Stimulated activated CD4-positive, alpha-beta T cell treated with anti-CD3 and anti-CD28 coated beads, Interleukin-2, amount 100 ng/mL, for 24 hours (primary cell): ENCODE measurements at places on chromosomes 2 and 18.

GRCh38 chr2:230871361-230872150 is 6.8 kb downstream of the ITM2C start:
- DNase-seq = no peak

DNA sequence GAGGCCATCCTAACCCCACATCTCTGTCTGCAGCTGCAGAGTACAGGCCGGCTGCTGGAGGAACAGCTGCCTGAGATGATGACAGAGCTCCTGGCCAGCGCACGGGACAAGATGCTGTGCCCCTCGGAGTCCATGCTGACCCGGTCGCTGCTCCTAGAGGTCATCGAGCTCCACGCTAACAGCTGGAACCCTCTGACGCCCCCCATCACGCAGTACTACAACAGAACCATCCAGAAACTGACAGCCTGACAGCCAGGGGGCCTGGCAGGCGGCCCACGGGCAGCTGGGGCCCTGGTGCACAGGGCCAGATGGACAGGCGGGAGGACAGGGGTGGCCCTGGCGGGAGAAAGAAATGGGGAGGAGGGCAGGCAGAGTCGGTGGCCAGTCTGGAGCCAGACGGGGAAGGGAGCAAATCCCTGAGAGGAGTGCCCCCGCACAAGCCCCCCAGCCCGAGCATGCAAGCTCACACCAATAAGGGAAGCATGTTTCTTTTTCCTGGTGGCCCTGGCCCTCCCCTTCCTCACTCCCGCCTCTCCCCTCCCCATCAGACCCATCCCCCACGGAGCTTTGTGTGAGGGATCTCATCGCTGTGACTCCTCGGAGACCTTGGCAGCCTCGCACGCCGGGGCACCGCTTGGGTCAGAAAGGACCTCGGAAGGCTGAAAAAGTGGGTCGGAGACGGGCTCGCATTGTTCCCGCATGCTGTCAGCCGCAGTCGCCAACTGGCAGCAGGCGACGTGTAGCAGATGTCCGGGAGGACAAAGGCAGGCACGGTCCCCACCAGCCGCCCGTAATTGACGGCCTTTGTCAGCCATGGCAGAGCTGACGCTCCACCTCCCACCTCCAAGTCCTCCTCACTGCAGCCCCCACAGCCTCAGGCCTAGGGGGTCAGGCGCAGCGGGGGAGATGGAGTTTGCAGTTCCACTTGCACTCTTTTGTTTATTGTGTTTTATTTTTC is 91.2 kb downstream of the SMAD7 start:
- no peak for DNase-seq

GRCh38 chr2:79835911-79836310 is 323.1 kb downstream of the CTNNA2 start:
- no peak for DNase-seq

- DNase-seq = no peak
These were observed 65.0 kb downstream of the NYAP2 start for GRCh38 chr2:225464346-225465025.

- DNase-seq = no peak
These were observed 339.4 kb downstream of the CMPK2 start for GRCh38 chr2:6526093-6526824.

- no peak for DNase-seq
These were observed 6.3 kb downstream of the TPRKB start for GRCh38 chr2:73730810-73731209.

- no peak for DNase-seq
These were observed 91.2 kb downstream of the ZNF236 start for GRCh38 chr18:76913583-76913982.

DNA sequence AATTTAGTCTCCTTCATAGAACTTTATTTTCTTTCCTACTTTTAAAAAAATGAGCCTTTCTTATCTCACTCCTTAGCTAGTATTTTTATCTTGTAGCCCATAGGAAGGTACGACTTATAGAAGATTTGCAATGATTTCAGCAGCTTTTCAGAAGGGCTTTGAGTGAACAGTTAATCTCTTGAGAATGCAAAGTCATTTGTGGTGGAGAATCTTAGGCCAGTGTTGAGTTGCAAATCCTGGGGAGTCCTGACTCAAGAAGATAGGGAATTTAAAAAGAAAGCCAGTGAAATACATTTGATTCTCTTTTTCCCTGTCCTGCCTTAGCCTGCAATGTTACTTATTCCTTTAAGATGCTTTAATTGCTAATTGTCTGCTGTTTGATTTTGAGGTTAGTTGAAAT is 33.6 kb downstream of the LYPD6 start:
- DNase-seq = no peak

DNA sequence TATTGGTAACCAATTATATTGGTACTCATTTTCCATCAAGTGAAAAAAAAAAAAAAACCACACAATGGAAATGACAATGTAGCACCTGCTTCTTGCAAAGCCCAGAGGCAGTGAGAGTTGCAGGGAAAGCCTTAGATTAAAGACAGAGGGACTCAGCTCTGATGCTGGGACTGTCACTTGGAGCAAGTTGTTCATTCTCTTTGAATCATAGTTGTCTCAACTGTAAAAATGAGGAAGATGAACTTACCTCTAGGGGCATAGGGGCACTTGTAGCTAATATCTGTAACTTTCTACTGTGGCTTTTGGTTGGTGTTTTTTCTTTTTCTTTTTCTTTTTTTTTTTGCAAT is 81.4 kb upstream of the LPIN2 start:
- DNase-seq = no peak

GRCh38 chr2:207097278-207097677 is 68.5 kb downstream of the KLF7 start:
- no peak for DNase-seq

DNA sequence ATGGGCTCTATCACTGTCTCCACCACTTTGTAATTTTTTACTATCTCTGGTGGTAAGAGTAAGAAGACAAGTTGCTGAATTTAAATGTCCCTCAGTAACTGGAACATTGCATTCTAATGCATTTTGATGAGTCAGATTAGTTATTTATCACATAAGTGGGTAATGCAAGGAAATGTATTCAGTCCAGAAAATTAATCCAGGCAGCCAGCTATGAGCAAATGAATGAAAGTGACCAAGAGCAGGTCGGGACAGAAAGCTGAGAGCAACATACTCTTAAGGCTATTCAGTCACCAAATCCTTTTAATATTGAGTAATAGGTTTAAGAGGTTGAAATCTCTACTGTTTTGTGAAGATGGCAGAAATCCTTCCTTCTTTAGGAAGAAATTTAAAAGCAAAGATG is 265.5 kb upstream of the PARD3B start:
- DNase-seq = no peak

GRCh38 chr2:102187496-102188150 is 800 bp downstream of the IL1RL2 start:
- DNase-seq = peak; percentile 67

DNA sequence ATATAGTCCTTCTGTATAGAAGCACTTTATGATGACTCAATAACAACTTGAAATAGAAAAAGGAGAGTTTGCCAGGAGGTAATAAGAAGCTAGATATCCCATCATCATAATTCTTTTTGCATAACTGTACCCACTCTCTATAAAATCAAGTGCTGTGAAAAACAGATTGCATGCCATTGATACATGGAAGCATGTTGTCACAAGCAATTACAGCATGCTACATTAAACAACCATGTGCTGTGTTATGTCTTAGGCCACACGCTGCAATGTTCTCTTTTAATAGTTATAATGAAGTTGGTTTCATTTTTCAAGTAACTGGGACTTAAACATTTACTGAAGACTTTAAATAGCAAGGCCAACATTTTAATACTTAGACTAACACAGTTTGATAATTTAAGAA is 264.2 kb downstream of the RPRM start:
- no peak for DNase-seq

DNA sequence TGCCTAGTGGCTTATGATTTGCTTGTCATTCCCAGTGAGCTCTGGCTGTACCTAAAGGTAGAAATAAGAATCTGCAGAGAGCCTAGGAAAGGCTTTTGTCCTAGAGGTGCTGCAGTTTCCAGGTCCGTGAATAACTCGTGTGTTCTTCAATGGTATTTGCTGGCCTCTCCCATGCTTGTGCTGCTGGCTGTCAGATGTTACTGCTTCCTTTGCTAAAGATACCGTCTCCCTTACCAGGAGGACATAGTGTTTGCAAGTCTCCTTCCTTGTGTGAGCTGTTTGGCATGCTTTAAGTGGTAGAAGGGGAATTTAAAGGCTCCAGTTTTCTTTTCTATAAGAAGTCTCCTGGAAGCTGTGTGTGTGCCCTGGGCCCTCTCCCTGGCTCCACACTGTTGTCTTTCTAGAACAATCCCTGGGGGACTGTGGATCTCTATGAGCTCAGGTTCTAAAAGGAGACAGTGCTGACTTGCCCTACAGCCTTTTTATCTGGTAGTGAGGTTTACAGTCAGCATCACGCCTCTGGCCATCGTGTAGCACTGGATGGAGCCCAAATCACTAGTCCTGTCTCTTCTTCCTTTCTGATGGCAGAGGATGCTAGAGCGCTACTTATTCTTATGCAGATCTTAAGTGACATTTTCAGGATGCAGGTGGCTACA is 65.8 kb downstream of the RNF144A start:
- no peak for DNase-seq

GRCh38 chr2:20604401-20604911 is 46.4 kb downstream of the HS1BP3 start:
- no peak for DNase-seq

GRCh38 chr2:61535449-61535848 is 2.7 kb downstream of the XPO1 start:
- DNase-seq = no peak

DNA sequence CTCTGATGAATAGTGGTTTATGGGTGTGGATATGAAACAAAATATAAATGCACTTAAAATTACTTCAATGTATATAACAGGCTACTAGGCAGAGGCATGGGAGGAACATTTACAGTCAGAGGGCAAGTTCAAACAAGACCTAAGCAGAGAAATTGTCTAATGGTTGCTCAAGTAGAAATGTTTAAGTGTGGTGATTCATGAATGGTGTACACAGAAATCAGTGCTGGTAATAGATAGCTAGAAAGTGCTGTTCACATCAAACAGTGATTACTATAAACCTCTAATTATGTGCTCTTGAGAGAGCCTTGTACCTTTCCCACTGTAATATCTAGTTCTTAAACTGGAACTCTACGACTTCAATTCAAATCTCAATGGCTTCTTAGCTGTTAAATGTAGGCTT is 485.1 kb downstream of the NRXN1 start:
- DNase-seq = no peak

GRCh38 chr2:169141713-169142352 is 72.5 kb downstream of the DHRS9 start:
- DNase-seq = peak; percentile 61

- DNase-seq = no peak
These were observed 11.0 kb downstream of the SDC1 start for GRCh38 chr2:20213651-20214565.

DNA sequence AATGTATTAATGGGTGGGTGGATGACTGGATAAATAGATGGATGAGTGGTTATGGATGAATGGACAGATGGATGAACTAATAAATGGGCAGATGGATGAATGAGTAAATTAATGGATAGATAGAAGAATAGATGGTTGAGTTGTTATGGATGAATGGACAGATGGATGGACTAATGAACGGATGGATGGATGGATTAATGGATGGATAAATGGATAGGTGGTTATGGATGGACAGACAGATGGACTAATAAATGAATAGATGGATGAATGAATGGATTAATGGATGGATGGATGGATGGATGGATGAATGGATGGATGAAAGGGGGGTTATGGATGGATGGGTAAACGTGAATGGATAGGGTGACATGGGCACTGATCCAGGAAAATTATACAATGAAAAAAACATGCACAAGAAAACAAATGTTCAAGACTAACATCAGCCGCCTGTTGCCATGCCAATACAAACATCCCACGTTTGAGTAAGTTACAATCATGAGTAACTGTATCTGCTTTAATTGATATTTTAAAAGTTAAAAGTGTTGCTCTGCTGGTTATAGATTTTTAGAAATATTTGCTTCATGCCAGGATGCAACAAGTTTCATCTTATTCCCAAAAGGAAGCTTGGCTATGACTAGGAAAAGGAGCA is 20.8 kb downstream of the PXDN start:
- DNase-seq = no peak

GRCh38 chr2:147098940-147099339 is 745.9 kb upstream of the ACVR2A start:
- DNase-seq = no peak

DNA sequence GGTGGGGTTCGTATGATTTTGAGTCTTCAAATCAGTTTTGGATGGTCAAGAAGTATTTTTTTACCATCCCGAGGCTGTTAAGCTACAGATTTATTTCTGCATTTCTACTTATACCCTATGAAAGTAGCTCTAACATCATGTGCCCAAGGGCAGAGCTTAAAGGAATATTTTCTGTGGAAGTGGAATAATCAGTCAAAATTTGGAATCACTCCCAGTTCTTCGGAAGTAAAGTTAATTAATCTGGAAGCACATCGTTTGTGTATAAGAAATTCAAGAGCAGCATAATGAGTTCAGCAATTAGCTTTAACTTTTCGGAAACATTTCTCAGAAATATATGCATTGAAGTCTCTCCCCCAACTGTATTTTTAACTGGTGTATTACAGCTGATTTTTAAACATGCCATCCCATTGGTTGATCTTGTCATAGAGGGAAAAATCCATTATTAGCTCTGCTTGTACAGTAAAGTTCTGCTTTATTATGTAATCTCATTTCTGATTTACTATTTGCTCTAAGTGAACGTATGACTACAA is 510.1 kb downstream of the DCC start:
- no peak for DNase-seq

DNA sequence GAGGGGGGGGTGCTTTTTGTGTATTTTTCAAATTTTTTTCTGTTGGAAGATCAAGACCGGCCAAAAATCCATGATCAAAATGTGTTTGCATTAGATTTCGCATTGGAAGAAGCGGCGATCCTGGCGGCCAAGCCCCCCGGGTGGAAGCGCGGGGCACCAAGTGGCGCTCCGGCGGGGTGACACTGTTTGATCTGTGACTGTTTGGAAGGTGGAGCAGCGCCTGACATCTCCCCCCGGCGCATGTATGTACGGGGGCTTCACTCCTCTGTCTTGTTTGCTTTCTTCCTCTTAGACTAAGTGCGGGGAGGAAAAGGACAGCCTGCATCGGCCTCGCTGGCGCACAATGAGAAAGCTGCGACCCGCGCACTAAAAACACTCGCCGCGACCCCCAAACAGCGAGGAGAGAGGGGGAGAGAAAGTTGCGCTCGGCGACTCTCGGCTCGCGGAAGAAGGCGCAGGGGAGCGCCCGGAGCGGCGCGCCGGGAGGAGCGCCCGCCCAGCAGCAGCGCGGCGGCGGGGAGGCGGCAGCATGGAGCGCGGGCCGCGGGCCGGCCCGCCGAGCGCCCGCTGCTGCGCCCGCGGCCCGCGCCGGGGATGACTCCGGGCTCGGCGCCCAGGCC is 515 bp downstream of the TSHZ1 start:
- DNase-seq = no peak

GRCh38 chr18:46672062-46672970 is 15.3 kb upstream of the LOXHD1 start:
- no peak for DNase-seq

GRCh38 chr2:95232232-95232631 is 24.9 kb downstream of the ZNF892 start:
- no peak for DNase-seq

DNA sequence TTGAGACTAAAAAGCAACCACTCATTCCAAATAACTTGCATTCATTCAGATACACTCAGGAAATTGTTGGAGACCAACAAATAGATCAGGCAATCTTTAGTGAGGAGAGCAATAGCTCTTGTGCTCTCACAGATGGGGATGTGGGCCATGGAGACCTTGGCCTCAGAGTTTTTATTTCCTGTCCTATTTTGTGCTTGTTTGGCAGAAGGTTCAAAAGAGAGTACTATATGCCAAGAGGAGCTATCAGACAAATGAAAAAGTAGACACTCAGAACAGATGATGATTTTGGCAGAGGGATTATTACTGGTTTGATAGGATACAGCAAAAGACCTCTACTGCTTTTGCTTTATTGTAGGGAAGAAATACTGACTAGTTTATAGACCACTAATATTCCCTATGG is 230.2 kb downstream of the KCNE4 start:
- DNase-seq = no peak
